Islet precursor cell (in vitro differentiated cells): ENCODE measurements at places on chromosomes 13 and 19.

GRCh38 chr13:30523211-30523610 is 57.5 kb upstream of the HMGB1 start:
- no peak for DNase-seq

DNA sequence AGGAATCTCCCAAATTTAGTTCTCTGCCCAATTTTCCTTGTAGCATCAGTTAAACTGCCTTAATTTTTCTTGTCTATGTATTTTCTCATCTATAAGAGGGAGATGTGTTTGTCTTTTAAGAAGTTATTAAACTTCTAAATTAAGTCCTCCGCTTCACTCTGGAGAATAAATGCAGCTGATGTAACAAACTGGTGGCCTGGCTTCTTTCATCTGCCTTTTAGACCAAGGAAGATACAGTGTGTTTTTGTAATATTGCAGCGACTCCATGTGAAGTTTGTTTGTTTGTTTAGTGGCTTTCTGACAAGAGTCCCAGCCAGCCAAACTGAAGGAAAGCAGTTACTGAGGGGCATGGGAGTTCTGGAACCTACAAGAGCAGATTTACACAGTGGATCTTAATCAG is 56.4 kb downstream of the KLF12 start:
- DNase-seq = no peak

DNA sequence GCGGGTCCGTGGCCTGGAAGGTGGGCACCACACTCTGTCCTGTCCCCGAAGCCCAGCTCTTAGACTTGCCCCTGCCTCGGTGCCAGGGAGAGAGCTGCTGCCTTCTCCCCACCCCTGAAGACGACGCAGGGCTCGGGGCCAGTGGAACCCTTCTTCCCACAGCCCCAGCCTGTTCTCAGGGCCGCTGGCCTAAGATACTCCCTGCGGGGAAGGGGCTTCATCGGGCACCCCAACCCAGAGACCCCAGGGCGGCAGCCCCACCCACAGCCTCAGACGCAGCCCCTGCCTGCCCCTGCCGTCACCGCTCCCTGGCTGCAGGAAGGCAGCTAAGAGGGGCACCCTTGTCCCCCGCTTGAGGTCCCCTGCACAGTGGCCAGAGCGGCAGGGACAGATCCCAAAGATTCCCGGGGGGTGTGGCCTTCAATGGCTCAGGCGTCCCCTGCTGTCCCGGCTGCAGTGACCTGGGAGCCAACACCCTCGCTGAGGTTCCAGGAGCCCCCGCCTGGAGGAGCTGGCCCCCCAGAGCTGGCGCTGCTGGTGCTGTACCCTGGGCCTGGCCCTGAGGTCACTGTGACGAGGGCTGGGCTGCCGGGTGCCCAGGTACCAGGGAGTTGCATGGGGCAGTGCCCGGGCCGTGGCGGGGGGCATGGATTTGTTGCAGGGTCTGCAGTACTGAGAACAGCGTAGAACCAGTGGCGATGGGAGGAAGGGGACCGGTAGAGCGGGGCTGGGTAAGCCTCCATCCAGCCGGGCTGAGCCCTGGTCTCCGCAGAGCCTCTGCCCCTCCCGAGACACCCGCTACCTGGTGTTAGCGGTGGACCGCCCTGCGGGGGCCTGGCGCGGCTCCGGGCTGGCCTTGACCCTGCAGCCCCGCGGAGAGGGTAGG is 1.0 kb downstream of the AMH start:
- no peak for DNase-seq

GRCh38 chr19:46660008-46660517 is 919 bp downstream of the DACT3 start:
- DNase-seq = peak; percentile 75

DNA sequence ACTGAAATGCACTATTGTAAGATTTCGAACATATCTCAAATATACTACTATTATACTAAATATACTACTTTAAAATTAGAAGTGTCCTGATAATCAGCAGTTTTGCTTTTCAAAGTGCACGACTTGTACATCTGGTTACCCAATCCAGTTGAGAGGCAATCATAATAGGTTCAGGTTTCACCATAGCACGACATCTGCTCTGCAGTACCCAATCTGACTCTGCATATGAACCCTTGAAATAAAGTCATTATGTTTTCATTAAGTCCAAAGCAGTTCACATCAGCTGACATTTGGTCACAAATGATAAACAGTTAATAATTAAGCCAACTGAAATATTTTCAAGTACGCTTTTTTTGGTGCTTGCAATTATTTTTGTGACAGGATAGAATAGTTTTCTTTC is 90.6 kb downstream of the PCDH9 start:
- DNase-seq = no peak

DNA sequence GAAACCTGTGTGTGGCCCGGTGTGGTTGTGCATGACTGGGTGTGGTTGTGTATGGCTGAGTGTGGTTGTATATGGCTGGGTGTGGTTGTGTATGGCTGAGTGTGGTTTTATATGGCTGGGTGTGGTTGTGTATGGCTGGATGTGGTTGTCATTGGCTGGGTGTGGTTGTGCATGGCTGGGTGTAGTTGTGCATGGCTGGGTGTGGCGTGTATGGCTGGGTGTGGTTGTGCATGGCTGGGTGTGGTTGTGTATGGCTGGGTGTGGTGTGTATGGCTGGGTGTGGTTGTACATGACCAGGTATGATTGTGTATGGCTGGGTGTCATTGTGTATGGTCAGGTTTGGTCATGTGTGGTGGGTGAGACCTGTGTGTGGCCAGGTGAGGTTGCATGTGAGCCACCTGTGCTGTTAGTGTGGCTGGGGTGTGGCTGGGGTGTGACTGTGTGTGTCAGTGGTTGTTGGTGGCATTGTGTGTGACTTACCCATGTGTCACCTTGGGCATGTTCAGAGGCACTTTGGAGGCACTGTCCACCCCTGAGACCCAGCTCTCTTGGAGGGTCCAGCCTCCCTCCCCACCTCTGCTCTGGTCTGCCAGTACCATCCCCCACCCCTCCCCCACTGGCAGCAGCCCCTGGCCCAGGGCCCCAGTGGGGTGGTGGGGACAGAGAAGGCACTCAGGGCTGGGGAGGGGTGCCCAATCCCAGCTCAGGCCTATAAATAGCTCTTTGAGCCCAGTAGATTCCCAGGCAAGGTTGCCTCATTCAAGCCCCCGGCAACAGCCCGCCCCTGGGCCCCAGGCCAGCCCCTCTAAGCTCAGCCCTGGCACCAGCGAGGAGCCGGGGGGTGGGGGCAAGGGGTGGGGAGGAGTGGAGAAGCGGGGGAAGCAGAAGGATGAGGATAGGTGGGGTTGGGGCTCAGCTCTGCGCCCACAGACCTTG is 3.9 kb upstream of the NCAN start:
- no peak for DNase-seq

- no peak for DNase-seq
Measured at GRCh38 chr13:61908906-61909615, 493.4 kb upstream of the PCDH20 start.

GRCh38 chr19:1107661-1108261 is 4.0 kb downstream of the GPX4 start:
- DNase-seq = no peak

GRCh38 chr13:44451651-44452050 is 78.0 kb downstream of the SERP2 start:
- DNase-seq = no peak

GRCh38 chr13:44726214-44726613 is 150.1 kb upstream of the TSC22D1 start:
- DNase-seq = no peak

DNA sequence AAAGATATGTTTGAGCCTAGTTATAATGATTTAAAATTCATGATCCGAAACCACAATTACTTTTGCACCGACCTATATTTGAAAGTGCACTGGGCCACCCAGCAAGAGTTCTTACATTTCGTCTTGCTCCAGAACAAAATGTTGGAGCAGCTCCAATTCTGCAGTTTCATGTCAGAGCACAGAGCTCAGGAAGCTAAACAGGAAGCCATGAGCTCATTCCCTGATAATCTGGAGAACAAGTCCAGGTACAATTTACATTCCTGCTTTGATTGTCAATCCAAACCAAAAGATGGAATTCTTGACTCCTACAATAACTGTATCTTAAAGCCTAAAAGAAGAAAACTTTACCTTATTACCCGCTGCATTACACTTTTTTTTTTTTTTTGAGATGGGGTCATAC is 131.8 kb downstream of the KCTD12 start:
- no peak for DNase-seq

- no peak for DNase-seq
Measured at GRCh38 chr19:38686530-38686888, 39.1 kb downstream of the ACTN4 start.

DNA sequence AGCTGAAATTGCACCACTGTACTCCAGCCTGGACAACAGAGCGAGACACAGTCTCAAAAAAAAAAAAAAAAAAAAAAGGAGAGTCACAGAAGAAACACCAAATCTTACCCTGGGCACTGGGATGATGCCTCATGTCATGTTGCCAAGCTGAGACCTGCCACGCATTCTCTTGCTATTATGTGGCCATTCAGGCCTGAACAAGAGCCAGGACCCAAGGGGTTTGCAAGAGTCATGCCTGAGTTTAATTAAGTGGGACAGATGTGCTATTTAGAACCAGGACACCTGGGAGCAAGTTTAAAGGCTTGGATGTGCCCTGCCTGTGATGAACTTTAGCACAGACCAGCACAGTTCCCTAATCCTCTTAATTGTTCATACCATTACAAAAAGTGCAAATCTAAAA is 9.8 kb downstream of the PNMA8A start:
- DNase-seq = no peak

DNA sequence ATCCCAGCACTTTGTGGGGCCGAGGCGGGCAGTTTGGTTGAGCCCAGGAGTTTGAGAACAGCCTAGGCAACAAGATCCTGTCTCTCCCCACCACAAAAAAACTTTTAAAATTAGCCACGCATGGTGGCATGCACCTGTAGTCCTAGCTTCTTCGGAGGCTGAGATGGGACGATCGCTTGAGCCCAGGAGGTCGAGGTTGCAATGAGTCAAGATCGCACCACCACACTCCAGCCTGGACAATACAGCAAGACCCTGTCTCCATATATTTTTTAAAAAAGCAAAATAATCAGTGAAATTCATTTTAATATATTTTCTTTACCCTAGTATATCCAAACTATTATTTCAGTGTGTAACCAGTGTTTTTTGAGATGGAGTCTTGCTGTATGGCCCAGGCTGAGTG is 8.2 kb downstream of the AP2A1 start:
- DNase-seq = no peak

DNA sequence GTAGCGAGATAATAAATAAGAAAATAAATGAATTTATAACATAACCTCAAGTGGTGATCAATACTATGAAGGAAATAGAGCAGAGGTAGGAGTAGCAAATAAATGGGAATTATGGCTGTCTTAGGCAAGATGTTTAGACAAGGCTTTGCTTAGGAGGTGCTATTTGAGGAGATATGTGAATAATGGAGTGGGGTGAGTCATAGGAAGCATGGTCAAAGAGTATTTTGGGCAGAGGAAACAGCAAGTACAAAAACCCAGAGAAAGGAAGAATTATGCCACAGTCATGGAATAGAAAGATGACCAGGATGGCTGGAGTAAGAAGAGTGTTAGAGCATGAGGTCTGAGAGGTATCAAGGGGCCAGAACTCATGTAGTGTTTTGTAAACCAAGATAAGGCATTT is 33.6 kb upstream of the LPAR6 start:
- DNase-seq = no peak

- no peak for DNase-seq
Measured at GRCh38 chr13:35210261-35210660, 266.2 kb downstream of the MAB21L1 start.

GRCh38 chr13:110347535-110348308 is 40.6 kb downstream of the COL4A2 start:
- DNase-seq = peak; percentile 96

GRCh38 chr13:88617176-88617575 is 946.0 kb downstream of the SLITRK5 start:
- DNase-seq = no peak

DNA sequence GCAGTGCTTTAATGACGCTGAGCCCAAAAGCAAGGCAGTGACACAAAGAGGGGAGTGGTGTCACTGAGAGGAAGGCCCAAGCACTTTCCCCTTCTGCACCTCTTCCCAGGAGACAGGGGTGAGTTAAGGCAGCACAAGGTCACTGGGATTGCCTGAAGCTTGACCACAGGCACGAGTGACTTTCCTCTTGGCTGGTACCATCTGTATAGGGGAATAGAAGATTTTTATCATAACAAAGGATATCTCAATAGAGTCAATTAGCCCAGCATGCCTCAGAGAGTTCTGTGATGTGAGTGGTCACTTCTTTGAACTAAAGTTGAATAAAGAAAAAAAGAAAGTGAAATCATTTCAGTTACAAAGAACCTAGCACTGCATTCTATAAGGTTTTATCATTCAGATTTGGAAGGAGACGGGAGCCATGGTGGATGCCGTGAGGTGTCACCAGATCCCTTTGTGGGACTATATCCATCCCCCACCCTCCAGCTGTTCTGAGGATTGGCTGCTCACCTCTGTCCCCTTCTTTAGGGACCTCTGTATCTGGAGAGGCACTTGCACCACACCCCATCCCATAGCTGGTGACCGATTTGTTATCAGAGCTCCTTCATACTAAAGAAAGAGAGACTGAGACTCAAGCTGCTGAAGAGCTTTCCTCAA is 291.2 kb downstream of the DCT start:
- no peak for DNase-seq

DNA sequence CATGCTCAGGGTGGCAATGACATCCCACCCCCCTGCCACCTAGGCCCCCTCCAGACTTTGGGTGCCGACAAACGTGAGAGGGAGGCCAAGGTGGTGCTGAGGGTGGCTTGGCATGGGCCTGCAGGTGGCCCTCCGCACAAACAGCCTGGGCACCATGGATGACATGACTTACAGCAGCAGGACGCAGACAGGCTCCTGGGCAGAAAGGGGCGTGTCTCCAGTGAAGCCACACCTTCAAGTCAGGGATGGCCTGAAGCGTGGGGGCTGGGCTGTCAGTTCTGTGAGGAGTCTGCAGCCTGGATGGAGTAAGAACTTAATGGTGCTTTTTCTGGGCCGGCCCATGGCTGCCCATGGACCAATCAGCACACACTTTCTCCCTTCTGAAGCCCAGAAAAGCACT is 25.3 kb downstream of the POMP start:
- peak; percentile 90 for DNase-seq

DNA sequence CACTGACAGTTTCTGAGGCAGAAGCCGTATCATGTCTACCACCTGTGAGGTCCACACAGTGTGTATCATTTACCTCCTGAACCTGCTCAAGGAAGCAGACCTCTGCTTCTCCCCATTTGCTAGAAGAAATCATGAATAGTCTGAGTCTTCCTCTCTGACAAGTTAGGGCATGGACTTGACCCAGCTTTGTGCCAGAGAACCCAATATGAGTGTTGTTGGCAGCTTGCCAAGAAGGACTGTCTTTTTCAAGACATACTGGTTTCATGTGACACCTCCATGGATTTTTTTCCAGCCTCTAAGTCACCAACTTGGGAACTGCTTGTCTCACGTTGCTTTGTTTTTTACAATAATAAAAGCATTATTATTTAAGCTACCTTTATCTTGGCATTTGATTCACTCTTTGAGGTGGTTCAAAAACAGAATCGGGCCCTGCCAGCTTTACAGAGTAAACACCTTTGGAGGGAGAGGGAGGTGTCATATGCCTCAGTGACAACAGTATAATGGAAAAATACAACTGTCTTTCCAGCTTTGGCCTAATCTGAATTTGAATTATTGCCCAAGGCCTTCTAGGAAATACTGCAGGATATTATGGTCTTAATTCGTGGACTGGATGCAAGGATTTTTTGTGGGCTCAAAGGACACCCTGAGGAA is 9.6 kb downstream of the ZNF211 start:
- DNase-seq = no peak

- no peak for DNase-seq
Measured at GRCh38 chr13:51237386-51237785, 15.2 kb downstream of the FAM124A start.

GRCh38 chr19:5951338-5951861 is 26.5 kb downstream of the RANBP3 start:
- DNase-seq = no peak
